ENCODE measurements at places on chromosomes 6 and 20. TPM values are rescaled to one million over a fixed set of nuclear protein-coding genes. Genes with fewer than 3 reads are reported as not detected.

GRCh38 chr6:108584323-108584722 is 23.6 kb downstream of the FOXO3 start:
- peaks cover 3% of the 10 kb centered on the region for H3K36me3 ChIP-seq
- no peak overlapping the region for H3K4me3 ChIP-seq
- H3K27ac ChIP-seq: no peak overlapping the region
- H3K4me1 ChIP-seq: peaks cover 25% of the 10 kb centered on the region
- no peak for DNase-seq

DNA sequence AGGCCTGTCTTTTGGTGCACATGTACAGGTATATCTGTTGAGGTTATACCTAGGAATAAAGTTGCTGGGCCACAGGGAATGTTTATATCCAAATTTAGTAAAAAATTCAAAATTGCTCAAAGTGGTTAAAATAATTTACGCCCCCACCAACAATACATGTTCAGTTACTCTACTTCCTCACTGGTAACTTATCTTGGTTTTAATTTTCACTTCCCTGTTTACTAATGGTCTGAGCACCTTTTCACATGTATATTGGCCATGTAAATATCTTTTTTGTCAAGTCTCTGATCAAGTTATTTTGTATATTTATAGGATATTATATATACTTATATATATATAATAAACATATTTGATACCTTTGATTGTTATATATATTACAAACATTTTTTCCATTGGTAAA is 9.7 kb downstream of the PDE7B start:
- H3K36me3 ChIP-seq: peaks cover 1% of the 10 kb centered on the region
- no peak for DNase-seq
- no peaks in the 10 kb centered on the region for H3K4me1 ChIP-seq
- H3K4me3 ChIP-seq: no peak overlapping the region
- H3K27ac ChIP-seq: no peak overlapping the region
- no peaks in the 10 kb centered on the region for H3K27me3 ChIP-seq

GRCh38 chr6:162533009-162533400 is 194.6 kb downstream of the PRKN start:
- H3K4me1 ChIP-seq: no peaks in the 10 kb centered on the region
- no peaks in the 10 kb centered on the region for H3K27me3 ChIP-seq
- H3K36me3 ChIP-seq: no peaks in the 10 kb centered on the region
- no peak overlapping the region for H3K27ac ChIP-seq
- H3K4me3 ChIP-seq: no peak overlapping the region
- DNase-seq: no peak

- H3K4me1 ChIP-seq: no peaks in the 10 kb centered on the region
- no peaks in the 10 kb centered on the region for H3K27me3 ChIP-seq
- no peak for DNase-seq
Measured at GRCh38 chr6:72832271-72832670, 210.4 kb downstream of the KCNQ5 start.

DNA sequence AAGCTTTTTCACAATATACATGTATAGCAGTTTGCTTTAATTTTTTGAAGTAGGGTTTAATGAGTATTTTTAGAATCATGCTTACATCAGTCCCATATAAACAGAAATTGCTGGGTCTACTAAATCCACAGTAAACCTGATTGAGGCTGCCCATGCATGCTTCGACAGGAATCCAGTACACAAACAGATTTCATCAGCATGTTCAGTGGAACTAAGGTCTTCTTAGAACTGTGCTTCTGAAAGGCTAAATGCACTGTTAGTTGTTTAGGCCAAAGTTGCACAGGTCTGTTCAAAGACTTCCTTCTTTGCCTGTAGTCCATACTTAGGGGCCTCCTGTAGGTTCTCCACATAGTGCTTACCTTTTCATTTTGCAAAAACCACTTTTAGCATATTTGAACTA is 42.5 kb upstream of the THBS2 start:
- no peaks in the 10 kb centered on the region for H3K27me3 ChIP-seq
- no peaks in the 10 kb centered on the region for H3K4me1 ChIP-seq
- H3K27ac ChIP-seq: no peak overlapping the region
- H3K4me3 ChIP-seq: no peak overlapping the region
- no peak for DNase-seq

GRCh38 chr6:143258945-143259344 is 191.6 kb downstream of the ADAT2 start:
- peaks cover 6% of the 10 kb centered on the region for H3K4me1 ChIP-seq
- no peak overlapping the region for H3K27ac ChIP-seq
- H3K4me3 ChIP-seq: no peak overlapping the region
- no peak for DNase-seq

DNA sequence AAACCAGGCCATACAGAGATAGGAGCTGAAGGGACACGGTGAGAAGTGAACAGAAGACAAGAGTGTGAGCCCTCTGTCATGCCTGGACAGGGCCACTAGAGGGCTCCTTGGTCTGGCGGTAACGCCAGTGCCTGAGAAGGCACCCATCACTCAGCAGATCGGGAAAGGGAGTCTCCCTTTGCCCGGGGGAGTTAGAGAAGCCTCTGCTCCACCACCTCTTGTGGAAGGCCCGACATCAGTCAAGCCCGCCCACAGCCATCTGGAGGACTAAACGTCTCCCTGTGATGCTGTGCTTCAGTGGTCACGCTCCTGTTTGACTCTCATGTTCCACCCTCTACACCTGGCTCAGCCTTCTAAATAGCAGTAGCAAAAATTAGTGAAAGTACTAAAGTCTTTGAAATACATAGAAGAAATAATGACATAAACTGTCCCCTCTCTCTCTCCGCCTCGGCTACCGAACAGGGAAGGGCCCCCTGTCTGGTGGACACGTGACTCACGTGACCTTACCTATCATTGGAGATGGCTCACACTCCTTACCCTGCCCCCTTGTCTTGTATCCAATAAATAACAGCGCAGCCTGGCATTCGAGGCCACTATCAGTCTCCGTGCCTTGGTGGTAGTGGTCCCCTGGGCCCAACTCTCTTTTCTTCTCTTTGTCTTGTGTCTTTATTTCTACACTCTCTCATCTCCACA is 66.7 kb downstream of the RPP21 start:
- DNase-seq: peak; percentile 29
- H3K4me3 ChIP-seq: no peak overlapping the region
- no peaks in the 10 kb centered on the region for H3K4me1 ChIP-seq
- H3K27me3 ChIP-seq: peaks cover 30% of the 10 kb centered on the region

DNA sequence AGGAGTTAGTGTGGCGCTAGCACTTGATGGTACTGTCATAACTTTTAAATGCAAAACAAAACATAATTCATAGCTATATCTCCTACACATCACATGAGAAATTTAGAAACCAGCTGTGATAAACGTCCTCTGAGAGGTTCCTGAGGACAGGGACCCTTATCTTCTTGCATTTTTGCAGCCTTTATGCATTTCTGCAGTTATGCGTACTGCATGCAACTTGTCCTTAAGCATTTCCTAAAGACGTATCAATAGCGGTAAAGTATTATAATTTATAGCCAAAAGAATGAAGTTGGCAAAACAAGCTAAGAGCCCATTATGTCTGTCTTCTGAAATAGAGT is 1.7 kb downstream of the NAPB start:
- H3K36me3 ChIP-seq: peaks cover 2% of the 10 kb centered on the region
- no peaks in the 10 kb centered on the region for H3K27me3 ChIP-seq
- H3K4me1 ChIP-seq: peaks cover 11% of the 10 kb centered on the region
- DNase-seq: no peak
- peak overlapping the region; percentile 76 for H3K4me3 ChIP-seq

DNA sequence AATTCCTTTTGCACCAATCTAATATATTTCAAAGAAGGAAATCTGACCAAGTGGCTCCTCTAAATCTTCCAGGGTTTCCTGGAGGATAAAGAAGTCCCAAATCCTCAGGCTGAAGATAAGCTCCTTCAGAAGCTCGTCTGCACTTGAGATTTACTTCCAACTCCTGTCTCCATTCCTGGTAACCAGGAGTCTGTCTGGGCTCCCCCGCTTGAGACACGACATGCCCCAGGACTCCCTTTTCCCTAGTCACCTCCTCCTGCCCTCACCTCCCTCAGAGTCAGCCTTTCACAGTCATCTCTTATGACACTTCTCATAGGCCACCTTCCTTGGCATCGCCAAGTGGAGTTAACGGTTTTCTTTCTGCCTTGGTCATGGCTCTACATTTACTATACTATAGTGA is 103.4 kb upstream of the NEDD9 start:
- H3K4me1 ChIP-seq: no peaks in the 10 kb centered on the region
- H3K4me3 ChIP-seq: no peak overlapping the region
- no peak for DNase-seq
- H3K36me3 ChIP-seq: no peaks in the 10 kb centered on the region

DNA sequence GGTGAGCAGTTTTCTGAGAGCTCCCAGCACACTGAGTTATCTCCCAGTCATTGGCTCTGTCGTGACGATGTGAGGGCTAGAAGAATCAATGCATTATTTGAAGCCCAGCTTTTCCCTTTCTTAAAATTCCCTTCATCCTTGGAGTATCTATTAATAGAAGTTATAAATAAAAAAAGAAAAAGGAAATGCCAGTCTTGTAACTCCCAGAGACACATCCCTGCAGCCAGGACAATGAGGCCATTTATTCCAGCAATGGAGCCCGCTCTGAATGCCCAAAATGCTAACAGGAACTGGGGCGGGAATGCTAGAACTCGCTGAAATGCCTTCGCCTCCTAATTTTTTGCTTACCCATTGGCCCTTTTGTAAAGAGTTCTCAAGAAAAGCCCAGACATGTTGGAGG is 305.8 kb downstream of the TFAP2C start:
- H3K4me3 ChIP-seq: no peak overlapping the region
- H3K27me3 ChIP-seq: peaks cover 30% of the 10 kb centered on the region
- no peaks in the 10 kb centered on the region for H3K36me3 ChIP-seq
- DNase-seq: no peak
- H3K27ac ChIP-seq: no peak overlapping the region
- H3K4me1 ChIP-seq: no peaks in the 10 kb centered on the region

DNA sequence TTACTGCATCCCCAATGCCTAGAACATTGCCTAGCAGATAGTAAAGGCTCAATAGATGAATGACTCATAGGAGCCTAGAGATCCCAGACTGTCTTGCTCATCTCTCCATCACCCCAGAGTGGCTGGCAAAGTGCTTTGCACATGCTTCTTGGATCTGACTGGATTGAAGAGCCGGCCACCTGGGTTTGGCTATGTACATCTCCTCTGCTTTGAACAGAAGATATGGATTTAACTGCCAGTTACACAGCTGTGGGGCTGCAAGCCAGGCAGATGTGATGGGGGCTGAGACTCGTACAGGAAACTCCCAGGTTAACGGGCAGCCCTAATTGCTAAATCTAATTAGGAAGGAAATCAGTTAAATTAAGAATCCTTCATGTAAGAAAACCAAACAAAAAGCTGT is 28.6 kb downstream of the MYLIP start:
- H3K36me3 ChIP-seq: peaks cover 9% of the 10 kb centered on the region
- peaks cover 7% of the 10 kb centered on the region for H3K27me3 ChIP-seq
- H3K4me3 ChIP-seq: no peak overlapping the region
- no peaks in the 10 kb centered on the region for H3K4me1 ChIP-seq

DNA sequence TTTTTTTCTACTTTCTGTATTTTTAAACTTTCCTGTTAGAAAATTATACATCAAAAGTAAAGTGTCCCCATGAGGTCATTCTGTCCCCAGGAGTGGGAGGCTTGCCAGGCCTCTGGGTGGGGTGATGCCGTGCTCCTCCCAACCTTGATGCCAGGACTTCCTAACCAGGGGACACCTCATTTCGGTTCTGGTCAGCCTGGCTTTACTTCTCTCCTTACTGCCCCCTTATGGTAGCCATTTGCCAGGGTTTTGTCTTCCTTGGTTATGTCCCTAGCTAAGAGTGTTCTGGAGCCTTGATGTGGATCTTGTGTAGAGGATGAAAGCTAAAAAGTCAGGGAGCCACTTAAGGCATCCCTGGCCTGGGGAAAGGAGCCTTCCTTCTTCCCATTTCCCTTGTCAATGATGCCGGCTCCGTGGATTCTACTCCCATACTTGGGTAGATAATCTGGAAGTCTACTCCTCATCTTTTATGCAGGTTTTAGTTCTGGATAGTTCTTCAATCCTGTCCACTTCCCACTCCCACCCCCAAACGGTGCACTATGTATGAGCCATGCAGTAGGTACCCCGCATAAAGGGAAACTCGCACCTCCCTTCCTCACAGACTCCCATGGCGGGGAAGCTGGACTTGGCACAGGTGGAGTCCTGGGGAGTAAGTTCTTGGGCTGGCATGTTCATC is 164.1 kb upstream of the SALL4 start:
- H3K4me3 ChIP-seq: no peak overlapping the region
- no peaks in the 10 kb centered on the region for H3K36me3 ChIP-seq
- no peak for DNase-seq
- H3K27ac ChIP-seq: no peak overlapping the region
- H3K4me1 ChIP-seq: peaks cover 12% of the 10 kb centered on the region
- no peaks in the 10 kb centered on the region for H3K27me3 ChIP-seq

- no peaks in the 10 kb centered on the region for H3K27me3 ChIP-seq
- no peak for DNase-seq
- H3K27ac ChIP-seq: no peak overlapping the region
- H3K36me3 ChIP-seq: no peaks in the 10 kb centered on the region
- no peak overlapping the region for H3K4me3 ChIP-seq
Measured at GRCh38 chr6:84696166-84696565, 68.2 kb downstream of the TBX18 start.

DNA sequence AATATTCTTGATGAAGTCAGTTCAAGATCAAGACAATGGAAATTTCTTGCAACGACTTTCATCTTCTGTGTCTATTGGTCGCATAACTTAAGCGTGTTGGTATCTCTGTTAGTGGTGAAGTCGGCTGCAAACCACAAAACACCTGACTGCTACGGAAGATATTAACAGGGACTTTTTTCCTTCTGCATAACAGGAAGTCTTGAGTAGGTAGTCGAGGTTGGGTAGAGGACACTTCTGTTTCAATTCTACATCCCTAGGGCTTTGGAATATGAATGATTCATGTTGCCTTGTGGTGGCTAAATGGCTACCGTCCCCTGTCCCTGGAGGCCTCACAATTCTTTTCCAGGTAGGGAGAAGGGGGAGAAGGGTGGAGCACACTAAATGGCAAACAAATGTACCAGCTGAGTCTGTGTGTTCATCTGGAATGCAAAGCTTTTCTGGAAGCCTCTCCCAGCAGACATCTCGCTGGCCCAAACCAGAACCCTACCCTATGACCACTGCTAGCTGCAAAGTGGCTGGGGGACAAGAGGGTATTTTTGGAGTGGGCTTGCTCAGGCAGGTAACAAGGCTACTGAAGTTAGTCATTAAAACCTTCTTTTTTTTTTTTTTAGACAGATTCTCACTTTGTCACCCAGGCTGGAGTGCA is 34.6 kb upstream of the NKX2-2 start:
- DNase-seq: no peak
- H3K27ac ChIP-seq: no peak overlapping the region
- H3K4me1 ChIP-seq: peaks cover 5% of the 10 kb centered on the region
- H3K4me3 ChIP-seq: no peak overlapping the region
- peaks cover 22% of the 10 kb centered on the region for H3K27me3 ChIP-seq

GRCh38 chr6:37635319-37635718 is 62.4 kb downstream of the MDGA1 start:
- no peaks in the 10 kb centered on the region for H3K4me1 ChIP-seq
- no peak overlapping the region for H3K27ac ChIP-seq
- no peak overlapping the region for H3K4me3 ChIP-seq
- no peak for DNase-seq

GRCh38 chr20:62149532-62150309 is 6.2 kb downstream of the SS18L1 start:
- H3K4me1 ChIP-seq: peaks cover 9% of the 10 kb centered on the region
- no peak overlapping the region for H3K4me3 ChIP-seq
- no peak for DNase-seq

PSMB9 gene
- total RNA-seq: not detected

MUC21 gene
- not detected for total RNA-seq

SLC17A9 gene
- 8.3 TPM for total RNA-seq

CDH4 gene
- total RNA-seq: 0.43 TPM

SIRPB1 gene
- total RNA-seq: 0.96 TPM
